ENCODE measurements at places on chromosomes 11 and 22.
A peak's percentile ranks its signal among the peaks of the same experiment; 100 is the strongest.

GRCh38 chr11:128493570-128493965 lies 93.8 kb downstream of the ETS1 start:
- DNase-seq = no peak

- no peak for DNase-seq
Measured at GRCh38 chr11:57299150-57299737, 25.5 kb downstream of the TNKS1BP1 start.

GRCh38 chr11:6443269-6444003 lies 2.6 kb upstream of the HPX start:
- DNase-seq = peak; percentile 73

GRCh38 chr11:2077061-2077802 lies 62.0 kb downstream of the IGF2 start:
- no peak for DNase-seq

GRCh38 chr11:12220305-12220704 lies 109.9 kb downstream of the MICAL2 start:
- no peak for DNase-seq

DNA sequence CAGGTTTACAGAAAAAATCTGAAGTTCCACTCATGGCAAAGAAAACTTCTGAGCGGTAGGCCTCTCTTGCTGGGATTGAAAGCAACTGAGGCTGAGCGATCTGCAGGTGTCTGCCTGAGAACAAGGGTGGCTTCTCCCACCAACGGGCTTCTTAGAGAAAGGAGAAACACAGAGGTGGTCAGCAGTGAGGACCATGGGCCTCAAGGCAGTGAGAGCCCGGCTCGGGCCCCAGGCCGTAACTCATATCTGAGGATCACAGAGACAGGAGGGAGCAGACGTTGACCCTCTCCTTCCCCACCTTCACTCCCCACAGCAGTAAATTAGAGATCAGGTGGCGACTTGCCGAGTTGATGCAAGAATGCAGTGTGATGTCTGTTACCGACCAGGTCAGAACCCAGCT lies 50.9 kb upstream of the RTL6 start:
- no peak for DNase-seq
